GM12865 (cell line): ENCODE measurements at places on chromosomes 16 and 17.

GRCh38 chr17:20284022-20284421 is 183.3 kb downstream of the LGALS9B start:
- no peak for DNase-seq

DNA sequence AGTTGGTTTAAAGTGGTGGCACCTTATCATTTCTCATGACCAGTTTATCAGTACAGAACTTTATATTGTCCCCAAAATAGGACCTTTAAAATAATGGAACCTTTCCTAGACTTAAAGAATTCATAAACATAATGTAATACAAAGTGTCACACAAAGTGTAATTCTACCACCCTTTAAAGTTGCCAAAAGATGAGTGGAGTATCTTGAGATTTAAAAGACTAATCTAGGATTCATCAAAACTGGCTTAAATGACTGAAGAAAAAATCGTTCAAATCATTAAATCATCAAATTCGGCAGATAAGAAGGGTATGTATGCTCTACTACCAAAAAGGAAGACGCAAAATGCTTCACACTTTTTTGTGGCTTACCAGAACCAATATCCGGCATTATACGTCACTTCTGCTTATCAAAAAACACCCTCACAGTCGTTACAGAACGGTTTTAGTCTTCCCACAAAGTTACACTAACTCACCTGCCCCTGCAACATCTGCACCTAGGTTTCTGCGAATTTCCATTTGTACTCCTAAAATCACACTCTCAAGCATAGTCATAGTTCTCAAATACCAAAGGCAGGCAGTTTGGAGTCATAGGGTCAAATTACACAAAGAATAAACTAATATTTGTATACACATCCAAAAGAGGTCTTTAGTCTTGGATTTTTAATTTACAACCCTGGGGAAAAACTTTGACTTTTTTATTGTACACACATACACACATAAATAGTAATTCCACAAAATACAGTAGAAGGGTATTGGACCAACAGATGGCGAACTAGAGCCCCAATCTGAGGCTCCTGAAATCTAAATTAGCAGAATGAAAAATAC is 1.4 kb upstream of the KANSL1 start:
- peak; percentile 90 for DNase-seq

- no peak for DNase-seq
Observed at GRCh38 chr17:80743181-80743771, 198.6 kb downstream of the RPTOR start.

GRCh38 chr16:50644729-50645128 is 36.4 kb downstream of the SNX20 start:
- peak; percentile 48 for DNase-seq

GRCh38 chr17:60372790-60373483 is 19.0 kb downstream of the USP32 start:
- DNase-seq: peak; percentile 20

DNA sequence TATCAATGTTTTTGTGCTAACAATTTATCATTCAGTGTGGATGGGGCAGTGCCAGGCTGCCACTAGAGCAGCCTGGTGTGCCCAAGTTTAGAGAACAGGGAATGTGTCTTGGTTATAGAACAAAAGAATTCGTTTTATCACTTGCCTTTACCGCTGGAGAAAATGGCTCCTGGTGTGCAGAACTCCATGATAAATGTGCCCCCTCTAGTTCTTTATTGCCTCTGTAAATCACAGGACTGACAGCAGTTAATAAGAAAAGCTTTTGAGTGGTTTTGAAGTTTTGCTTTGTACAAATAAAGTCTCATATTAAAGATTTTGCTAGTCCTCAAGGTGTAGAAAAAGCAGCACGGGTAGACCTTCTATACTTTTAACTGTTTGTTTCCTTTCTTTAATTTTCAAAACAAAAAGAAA is 28.2 kb upstream of the PSMD7 start:
- no peak for DNase-seq

- DNase-seq: no peak
Observed at GRCh38 chr17:19644493-19645210, 3.9 kb upstream of the ALDH3A2 start.

- DNase-seq: no peak
Observed at GRCh38 chr17:14033166-14033565, 36.1 kb upstream of the COX10 start.

GRCh38 chr17:901964-902363 is 77.6 kb downstream of the NXN start:
- DNase-seq: no peak

DNA sequence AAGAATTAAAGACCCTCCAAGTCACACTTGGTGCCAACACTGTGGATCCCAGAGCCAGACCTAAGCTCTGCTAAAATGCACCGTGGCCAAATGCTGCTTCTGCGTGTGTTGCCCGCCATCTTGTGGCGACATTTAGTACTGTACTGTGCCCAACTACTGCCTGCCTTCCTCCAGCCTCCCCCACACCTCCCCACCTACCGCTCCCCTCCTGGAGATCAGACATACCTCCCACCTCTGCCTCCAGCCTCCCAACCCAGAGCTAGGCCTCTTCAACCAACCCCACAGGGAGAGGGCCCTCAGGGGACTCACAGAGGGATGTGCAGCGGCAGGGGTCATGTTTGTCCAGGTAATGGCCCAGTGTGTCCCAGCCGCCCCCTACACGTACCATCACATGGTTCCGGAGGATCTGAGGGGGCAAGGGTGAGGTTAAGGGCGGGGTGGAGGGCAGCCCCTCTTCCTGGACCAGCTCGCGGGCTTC is 5.5 kb downstream of the GAS2L2 start:
- DNase-seq: peak; percentile 85

DNA sequence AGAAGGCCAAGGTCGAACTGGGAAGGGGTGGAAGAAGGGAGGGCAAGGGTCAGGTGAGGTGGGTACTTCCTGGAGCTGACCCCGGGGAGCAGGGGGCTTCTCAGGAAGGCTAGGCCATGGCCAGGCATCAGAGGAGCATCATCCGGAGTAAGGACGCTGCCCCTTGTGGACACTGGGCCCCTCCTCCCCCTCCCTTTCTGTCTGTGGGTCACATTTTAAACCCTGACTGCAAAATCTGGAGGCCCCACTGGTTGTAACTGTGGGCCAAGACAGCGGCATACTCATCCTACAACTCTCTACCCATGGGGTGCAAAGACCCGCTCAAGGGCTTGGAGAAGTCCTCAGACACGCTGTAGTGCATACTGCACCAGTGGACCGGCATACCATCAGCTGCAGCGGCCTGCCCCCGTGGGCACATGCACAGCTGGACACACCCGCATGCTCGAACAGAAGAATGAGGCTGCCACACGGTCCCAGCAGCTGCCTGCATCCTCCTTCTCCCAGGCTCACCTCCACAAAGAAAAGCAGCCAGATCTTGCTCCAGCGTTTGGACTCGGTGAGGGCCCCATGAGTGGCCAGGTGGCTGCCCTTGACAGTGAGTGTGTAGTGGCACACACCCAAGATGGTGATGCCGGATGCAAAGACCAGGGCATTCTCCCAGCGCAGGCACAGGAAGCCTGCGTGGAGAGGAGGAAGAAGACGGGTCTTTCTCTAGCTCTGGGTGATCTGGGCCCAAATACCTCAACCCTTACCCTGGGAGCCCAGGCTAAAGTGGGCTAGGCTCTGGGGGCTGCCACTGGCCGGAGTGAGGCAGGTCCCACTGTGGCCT is 1.2 kb downstream of the FADS6 start:
- no peak for DNase-seq
